ENCODE measurements at places on chromosomes 12 and 14.

DNA sequence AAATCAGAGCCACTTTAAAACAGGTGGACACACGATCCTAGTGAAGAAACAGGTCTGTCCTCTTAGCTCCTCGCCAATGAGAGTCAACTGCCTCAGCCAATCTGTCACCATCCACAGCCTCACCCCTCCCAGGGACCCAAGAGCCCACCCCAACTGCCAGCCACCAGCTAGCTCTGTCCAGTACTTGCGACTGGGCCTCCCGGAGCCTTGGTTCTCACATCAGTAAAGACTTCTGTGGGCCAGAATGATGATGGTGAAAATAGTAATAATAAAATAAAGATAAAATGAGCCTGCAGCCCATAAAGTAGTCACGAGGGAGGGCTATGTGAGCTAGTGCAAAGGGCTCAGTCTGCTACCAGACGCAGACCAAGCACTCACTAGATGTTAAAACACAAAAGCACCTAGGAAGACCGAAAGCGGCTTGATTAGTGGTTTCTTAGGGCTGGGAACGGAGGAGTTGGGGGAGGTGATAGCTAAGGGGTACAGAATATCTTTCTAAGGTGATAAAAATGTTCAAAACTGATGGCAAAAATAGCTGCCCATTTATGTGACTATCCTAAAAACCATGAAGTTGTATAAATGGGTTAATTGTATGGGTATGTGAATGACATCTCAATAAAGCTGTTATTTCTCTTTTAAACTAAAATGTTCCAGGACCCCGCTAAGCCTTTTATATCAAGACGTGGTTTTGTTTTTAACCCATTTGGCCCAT is 39.8 kb downstream of the ACTN1 start:
- no peak for DNase-seq

DNA sequence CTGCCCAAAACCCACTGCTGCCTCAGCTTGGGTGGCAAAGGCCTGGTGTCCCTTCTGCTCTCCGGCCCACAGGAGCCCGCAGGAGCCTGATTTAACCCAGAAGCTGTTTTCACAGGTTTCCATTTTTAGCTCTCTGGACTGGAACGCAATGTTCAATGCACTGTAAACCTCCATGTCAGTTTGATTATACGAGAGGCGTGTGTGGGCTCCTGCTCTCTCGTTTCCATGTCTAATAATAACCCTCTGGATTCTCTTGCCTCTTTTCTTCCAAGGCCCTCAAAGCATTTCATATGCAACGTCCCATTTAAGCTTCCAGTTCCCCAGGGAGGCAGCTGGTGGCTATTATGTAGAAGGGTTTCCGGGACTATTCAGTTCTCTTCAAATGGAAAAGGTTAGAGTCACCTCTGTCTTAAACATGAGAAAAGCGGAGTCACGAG is 161.1 kb downstream of the SUDS3 start:
- DNase-seq: no peak

DNA sequence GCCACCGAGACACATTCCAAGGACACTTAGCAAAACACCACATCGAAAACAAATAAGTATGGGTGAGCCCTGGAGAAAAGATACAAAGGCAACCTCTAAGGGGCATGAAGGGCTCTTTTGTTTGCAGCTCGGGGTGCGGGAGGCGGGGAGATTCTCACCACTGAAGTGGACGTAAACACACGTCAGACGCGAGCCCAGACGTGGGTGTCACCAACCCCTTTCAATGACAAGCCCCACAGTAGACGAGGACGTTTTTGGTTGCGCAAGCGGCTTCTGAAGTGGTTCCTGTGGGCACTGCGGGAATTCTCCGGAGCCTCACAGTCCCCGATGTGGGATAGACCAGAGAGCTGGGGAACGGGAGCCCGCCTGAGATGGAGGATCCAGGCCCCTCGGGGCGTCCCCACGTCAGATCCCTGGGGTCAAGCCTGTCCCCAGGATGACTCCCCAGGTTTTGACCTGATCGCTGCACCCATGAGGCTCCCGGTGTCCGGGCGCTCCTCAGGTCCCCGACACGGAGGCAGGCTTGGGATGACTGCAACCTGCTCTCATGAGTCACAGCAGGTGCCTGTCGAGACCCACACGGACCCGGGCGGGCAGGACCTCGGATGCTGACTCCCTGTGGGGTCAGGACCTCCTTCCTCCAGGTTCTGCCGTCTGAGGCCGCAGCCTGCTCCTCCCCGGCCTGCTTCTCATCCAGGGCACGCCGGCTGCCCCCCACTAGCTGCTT is 20.3 kb upstream of the ADGRD1 start:
- no peak for DNase-seq

DNA sequence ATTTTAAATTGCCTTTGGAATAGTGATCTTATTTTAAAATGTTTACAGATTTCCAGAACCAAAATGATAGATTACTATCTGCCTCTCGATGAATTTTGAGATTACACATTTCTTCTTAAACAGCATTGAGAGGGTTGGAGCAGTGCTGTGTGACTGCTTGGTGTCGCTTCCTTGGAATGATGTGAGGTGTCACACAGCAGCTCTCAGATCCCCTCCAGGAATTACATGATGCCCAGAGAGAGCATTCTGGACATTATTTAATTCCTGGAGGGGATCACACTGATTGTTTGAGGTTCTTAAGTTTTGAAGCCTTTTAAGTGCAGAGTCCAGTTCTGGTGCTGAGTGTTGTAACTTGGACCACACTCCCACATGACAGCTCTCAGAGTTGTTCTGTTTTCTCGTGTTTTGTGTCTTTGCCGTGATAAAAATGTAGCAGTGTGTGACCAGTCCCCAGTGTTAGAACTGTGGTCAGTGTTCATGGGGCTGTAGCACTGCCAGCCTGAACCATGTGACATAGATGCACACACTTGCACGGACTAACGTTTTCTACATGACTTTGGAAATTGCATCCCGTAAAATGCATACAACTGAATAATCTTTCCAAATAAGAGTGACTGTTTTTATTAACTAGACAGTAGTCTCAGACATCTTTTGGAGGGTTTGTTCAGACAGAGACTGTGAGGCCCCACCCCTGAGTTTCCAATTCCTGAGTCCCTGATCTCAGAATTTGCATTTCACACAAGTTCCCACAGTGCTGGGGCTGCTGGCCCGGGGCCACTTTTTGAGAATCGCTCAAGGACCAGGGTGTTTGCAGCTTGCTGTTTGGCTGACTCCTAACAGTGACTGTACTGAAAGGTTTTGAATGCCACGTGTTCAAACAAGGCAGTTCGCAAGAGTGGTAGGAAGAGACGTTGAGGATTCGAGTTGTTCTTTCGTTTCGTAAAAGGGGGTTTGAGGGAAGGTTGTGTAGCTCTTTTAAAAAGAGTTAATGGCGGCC is 26.0 kb downstream of the XRCC3 start:
- no peak for DNase-seq

DNA sequence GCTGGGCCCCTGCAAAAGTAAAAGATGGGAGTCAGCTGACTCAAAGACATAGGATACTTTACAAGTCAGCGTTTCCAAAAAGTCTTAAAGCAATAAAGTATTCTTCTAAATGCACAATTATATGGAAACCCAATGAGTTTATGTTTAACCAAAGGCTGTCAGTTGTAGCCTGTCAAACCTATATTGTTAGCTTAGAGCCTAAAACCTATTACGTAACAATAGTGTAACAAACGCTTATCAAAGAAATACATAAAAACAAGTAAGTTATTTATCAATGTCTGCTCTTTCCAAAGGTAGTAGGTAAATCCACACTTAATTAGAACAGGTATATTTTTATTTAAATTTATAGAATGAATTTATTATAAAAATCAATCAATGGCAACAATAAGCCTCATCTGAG is 15.9 kb upstream of the SOS2 start:
- DNase-seq: no peak

DNA sequence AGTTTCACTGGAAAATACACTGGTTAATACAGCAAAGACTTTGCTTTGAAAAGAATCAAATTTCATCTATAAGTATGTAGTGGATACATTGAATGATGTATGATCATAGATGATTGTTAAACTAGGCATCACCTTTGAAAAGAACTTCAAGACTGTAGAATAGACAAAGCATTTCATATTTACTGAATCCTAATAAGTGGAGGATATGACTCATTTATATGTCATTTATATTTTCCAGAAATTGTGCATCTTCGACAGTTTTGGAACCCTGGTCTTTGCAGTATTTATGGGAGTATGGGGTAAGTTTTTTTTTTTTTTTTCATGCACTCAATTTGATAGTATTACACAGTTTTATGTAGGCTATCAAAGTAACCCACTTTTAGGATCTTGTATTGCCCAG is 161.9 kb downstream of the ANO6 start:
- DNase-seq: no peak

GRCh38 chr12:57762463-57762862 is 4.4 kb downstream of the CYP27B1 start:
- no peak for DNase-seq
